ENCODE measurements at places on chromosomes 7 and 10. TPM values are rescaled to one million over a fixed set of nuclear protein-coding genes. Genes with fewer than 3 reads are reported as not detected.

GRCh38 chr7:127711872-127712271, 59.9 kb downstream of the SND1 start:
- peaks cover 74% of the 10 kb centered on the region for H3K36me3 ChIP-seq
- no peak overlapping the region for H3K27ac ChIP-seq
- no peak overlapping the region for H3K4me3 ChIP-seq

DNA sequence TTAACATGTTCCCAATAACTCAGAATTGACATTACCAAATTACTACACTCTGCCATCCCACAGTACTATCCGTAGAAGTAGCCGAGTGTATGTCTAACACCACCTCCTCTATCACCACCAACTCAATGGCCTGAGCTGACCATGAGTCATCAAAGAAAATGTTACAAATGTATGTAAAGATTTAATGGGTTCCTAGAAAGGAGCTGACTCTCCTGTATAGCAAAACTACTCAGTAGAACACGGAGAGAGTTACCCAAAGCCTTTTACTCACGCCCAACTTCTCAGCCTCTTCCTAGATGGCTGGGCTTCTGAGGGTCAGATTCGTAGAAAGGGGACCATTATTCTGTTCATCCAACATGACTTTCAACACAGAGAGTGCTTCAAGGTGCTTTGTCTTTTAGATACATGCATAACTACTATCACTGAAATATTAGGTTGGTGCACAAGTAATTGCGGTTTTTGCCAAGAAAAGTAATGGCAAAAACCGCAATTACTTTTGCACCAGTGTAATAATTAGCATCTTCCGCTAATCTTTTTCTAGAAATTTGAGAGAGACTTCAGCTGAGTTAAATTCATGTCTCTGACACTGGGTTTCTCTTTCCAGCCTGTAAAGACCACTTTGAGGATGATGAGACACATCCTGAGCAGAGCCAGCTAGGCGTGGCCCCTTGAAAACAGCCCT, 24.0 kb upstream of the NANOS1 start:
- no peaks in the 10 kb centered on the region for H3K4me1 ChIP-seq
- no peak for DNase-seq
- peaks cover 25% of the 10 kb centered on the region for H3K27me3 ChIP-seq

GRCh38 chr10:88156341-88156740, 292.9 kb downstream of the PTEN start:
- H3K4me3 ChIP-seq = no peak overlapping the region
- peaks cover 20% of the 10 kb centered on the region for H3K36me3 ChIP-seq
- H3K27ac ChIP-seq = no peak overlapping the region

DNA sequence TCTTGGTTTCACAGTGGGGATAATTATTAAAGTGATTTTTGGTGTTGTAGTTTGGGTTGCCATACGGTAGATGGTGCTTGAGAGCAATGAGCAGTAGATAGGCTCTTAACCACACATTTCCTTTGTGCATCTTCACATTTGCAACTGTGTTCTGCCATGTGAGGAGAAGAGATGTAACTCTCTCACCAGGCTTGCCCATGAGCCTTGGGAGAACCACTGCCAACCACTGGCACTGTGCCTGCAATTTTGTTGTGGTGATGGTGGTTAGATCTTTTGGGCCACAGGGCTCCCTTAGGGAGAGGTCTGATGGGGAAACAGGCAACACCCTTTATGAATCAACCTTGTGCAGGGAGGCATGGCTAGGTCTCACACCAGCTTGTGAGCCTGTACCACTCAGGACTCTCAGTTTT, 204.3 kb downstream of the CCDC7 start:
- peaks cover 17% of the 10 kb centered on the region for H3K36me3 ChIP-seq
- H3K4me1 ChIP-seq = peaks cover 6% of the 10 kb centered on the region
- H3K4me3 ChIP-seq = no peak overlapping the region
- H3K27me3 ChIP-seq = no peaks in the 10 kb centered on the region
- no peak overlapping the region for H3K27ac ChIP-seq

Gene SPDYE3
- total RNA-seq = not detected

GRCh38 chr7:119900996-119901672, 371.8 kb upstream of the KCND2 start:
- H3K27me3 ChIP-seq = no peaks in the 10 kb centered on the region
- no peaks in the 10 kb centered on the region for H3K4me1 ChIP-seq
- no peak for DNase-seq
- H3K36me3 ChIP-seq = no peaks in the 10 kb centered on the region
- no peak overlapping the region for H3K4me3 ChIP-seq

Gene GHITM
- 110 TPM for total RNA-seq

DNA sequence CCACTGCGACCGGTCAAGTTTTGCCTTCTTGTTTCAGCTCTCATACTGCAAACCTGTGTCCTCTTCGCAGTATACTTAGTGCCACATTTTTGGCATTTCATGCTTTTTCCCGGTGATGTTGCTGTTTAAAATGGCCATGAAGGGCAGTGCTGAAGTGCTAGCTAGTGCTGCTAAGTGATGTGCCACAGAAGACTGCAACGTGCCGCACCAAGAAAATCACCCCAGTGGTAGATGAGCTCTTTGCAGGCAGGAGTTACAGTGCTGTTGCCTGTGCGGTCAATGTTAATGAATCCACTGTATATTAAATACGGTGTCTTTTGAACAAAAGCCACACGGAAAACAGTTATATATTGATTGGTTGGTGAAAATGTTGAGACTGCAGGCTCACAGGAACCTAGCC, 120.3 kb downstream of the ANLN start:
- no peaks in the 10 kb centered on the region for H3K27me3 ChIP-seq
- no peak for DNase-seq
- H3K4me1 ChIP-seq = no peaks in the 10 kb centered on the region

GRCh38 chr7:80150611-80151273, 16.1 kb downstream of the GNAI1 start:
- H3K4me1 ChIP-seq = peaks cover 4% of the 10 kb centered on the region
- H3K4me3 ChIP-seq = no peak overlapping the region
- no peak for DNase-seq
- H3K27me3 ChIP-seq = no peaks in the 10 kb centered on the region
- no peaks in the 10 kb centered on the region for H3K36me3 ChIP-seq

GRCh38 chr7:11746591-11746990, 85.4 kb downstream of the THSD7A start:
- H3K36me3 ChIP-seq = no peaks in the 10 kb centered on the region
- H3K27me3 ChIP-seq = no peaks in the 10 kb centered on the region
- no peak overlapping the region for H3K27ac ChIP-seq
- no peak for DNase-seq
- no peak overlapping the region for H3K4me3 ChIP-seq

GRCh38 chr7:124764847-124765400, 668 bp downstream of the GPR37 start:
- H3K4me3 ChIP-seq = peak overlapping the region; percentile 64
- H3K36me3 ChIP-seq = no peaks in the 10 kb centered on the region

Gene ANKRD61
- 0.38 TPM for total RNA-seq

- no peak for DNase-seq
- no peak overlapping the region for H3K4me3 ChIP-seq
Measured at GRCh38 chr7:23222439-23223030, 24.0 kb upstream of the GPNMB start.

DNA sequence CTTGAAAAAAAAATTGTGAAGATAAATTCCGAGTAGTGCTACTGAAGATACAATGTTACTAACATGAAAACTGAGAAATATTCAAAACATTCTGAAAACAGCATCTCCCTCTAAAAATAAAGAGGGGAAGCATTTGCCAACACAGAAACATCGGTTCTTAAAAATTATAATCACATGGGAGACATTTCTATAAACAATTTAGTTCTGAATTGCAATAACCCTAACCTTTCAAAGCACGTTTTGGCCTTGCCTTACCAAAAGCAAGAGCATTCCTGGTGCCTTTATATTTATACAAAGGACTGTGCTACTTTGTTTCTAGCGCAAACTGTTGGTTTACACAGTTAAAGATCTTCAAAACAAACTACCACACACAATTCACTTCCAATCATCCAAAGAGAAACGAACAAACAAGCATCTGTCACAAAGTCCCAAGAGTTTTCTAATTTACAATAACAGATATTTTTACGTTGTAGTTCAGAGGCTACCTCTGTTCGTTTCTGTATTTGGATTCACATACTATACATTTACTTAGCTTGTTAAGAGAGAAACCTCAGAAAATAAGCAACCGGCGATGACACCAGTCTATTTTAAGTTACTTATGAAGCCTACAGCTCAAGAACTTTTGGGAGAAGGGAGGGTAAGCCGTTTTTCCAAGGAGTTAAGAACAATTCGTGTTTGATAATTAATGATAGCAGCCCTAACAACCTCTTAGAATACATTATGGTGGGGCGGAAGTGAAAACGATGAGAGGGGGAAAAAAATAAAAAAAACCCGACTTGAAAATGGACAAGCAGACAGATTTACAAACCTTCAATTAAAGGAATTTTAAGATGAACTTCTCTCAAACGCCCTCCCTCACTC, 1.3 kb downstream of the ABI1 start:
- H3K4me1 ChIP-seq = peaks cover 38% of the 10 kb centered on the region
- peak overlapping the region; percentile 84 for H3K4me3 ChIP-seq
- no peak for DNase-seq

GRCh38 chr7:7830122-7830878, 111.9 kb upstream of the RPA3 start:
- no peak overlapping the region for H3K4me3 ChIP-seq
- H3K27ac ChIP-seq = no peak overlapping the region
- H3K4me1 ChIP-seq = peaks cover 4% of the 10 kb centered on the region
- H3K27me3 ChIP-seq = no peaks in the 10 kb centered on the region
- peaks cover 9% of the 10 kb centered on the region for H3K36me3 ChIP-seq
- DNase-seq = no peak

GRCh38 chr7:16875861-16876260, 5.9 kb downstream of the AGR3 start:
- no peak for DNase-seq
- H3K27ac ChIP-seq = no peak overlapping the region
- no peaks in the 10 kb centered on the region for H3K36me3 ChIP-seq
- peaks cover 8% of the 10 kb centered on the region for H3K27me3 ChIP-seq
- H3K4me1 ChIP-seq = no peaks in the 10 kb centered on the region

DNA sequence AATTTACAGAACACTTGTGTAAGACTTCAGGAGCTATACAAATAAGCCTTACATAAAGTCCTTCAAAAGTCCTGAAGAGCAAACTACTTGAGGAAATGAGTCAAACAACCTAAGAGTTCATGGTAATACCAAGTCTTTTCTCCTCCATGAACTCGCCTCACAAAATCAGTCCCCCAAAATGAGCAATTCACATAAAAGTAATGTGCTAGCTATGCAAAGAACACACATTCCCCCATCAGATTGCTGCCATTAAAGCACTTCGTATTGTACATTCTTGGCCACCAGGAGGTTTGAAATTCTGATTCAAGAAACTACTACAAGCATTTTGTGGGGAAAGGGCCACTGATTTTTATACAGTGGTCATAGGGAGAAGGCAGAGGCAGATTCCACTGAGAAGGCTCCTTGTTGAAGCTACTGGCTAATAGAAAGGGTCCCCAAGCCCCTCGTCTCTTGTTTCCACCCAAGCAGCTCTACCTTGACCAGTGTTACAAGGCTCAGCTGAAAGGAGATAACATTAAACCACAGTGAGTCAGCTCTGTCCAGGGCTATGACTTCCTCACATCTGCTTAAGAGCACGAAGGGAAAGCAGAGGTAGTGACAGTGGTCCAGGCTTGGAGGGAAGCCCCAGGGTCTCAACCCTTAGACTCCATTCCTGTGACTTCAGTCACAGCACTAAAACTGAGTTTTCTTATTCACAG, 115.2 kb upstream of the CDK1 start:
- no peak overlapping the region for H3K4me3 ChIP-seq
- peaks cover 8% of the 10 kb centered on the region for H3K27me3 ChIP-seq

DNA sequence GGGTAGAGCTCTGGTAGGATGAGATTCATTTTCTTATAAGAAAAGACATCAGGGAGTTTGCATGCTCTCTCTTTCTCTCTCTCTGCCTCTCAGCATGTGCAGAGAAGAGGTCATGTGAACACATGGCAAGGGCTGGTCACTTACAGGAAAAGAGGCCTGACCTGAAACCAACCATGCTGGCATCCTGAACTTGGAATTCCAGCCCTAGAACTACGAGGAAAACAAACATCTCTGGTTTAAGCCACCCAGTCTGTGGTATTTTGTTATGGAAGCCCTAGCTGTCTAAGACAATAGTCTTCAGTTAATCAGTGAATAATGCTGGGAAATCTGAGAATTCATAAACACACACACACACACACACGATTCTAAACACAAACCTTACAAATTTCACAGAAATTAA, 1104.2 kb upstream of the LRRN3 start:
- DNase-seq = no peak
- no peak overlapping the region for H3K27ac ChIP-seq
- no peaks in the 10 kb centered on the region for H3K27me3 ChIP-seq

DNA sequence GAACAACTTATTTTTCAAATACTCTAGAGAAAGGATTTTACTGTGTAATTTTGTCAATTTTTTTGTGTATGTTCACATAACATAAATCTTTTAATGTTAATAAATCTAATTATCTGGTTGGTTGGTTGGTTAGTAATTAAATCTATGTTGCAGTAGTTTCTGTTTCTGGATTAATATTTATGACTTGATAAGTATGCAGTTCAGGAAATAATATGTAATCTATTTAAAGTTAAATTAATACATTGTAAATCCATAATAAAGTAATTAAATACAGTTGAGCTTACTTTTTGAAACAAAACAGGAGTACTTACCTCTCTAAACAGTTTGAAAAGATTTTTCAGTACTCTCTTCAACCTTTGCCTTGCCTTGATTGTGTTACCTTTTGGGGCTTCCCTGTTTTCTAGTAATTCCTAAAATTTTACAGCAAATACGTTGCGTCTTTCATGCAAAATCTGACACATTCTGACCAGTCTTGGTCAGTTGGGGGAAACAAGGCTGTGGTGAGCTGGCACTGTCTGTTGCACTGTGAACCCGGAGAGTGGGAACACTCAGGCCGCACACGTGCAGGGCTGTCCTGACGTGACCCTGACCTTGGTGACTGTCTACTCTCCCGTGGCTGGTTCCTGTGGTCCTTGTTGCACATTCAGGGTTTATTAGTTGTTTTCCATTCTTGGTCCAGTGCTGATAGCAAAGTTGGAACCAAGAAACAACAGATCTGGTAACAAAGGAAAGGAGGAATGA, 45.6 kb upstream of the FGL2 start:
- peaks cover 3% of the 10 kb centered on the region for H3K36me3 ChIP-seq
- H3K27me3 ChIP-seq = peaks cover 2% of the 10 kb centered on the region
- DNase-seq = no peak
- H3K27ac ChIP-seq = no peak overlapping the region
- H3K4me1 ChIP-seq = peaks cover 6% of the 10 kb centered on the region
- H3K4me3 ChIP-seq = no peak overlapping the region
